ENCODE measurements at places on chromosomes 4 and X.

- DNase-seq, result no peak
Observed at GRCh38 chr4:157964463-157964862, 208.4 kb downstream of the GASK1B start.

DNA sequence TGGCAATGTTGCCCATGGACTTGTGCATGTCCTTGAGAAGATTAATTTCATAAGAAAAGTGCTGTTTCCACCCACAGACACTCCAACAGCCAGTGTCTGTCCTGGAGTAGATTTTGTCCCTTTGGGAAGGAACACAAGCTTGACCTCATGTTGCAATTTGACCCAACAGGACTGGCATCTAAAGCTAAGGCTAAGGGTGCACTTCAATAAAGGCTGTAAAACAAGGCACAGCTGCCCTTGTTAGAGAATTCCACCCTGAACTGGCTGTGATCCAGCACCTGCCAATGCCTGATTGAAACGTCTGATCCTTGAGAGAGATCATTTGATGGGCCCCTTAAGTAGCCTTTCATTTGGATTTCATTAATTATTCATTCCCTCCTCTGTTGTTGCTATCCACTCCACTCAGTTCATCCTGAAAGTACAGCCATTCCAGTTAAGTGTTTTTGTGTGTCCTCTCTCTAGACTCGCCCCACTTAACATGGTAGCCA, 56.2 kb downstream of the CD99L2 start:
- no peak for DNase-seq

- no peak for DNase-seq
Observed at GRCh38 chr4:25258980-25259578, 25.2 kb downstream of the PI4K2B start.

DNA sequence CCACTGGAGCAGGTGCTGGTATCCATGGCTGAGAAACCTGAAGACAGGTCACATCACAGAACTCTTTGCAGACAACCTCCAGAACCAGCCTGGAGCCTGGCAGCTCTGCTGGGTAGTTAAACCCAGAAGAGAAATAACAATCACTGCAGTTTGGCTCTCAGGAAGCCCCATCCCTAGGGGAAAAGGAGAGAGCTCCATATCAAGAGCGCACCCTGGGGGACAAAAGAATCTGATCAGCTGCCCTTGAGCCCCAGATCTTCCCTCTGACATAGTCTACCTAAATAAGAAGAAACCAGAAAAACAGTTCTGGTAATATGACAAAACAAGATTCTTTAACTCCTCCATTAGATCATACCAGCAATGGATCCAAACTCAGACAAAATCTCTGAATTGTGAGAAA, 823.2 kb upstream of the FRG1 start:
- DNase-seq, result no peak

- DNase-seq, result no peak
Observed at GRCh38 chr4:117014236-117014635, 71.1 kb downstream of the TRAM1L1 start.

DNA sequence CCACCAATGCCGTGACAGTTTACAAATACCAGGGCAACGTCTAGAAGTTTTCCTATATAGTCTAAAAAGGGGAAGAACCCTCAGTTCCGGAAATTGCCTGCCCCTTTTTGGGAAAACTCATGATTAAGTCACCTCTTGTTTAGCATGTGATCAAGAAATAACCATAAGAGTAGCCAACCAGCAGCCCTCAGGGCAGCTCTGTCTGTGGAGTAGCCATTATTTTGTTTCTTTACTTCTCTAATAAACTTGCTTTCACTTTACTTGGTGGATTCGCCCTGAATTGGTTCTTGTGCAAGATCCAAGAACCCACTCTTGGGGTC, 20.0 kb upstream of the HOPX start:
- DNase-seq, result no peak

- DNase-seq, result no peak
Observed at GRCh38 chr4:23822181-23822580, 67.7 kb downstream of the PPARGC1A start.

DNA sequence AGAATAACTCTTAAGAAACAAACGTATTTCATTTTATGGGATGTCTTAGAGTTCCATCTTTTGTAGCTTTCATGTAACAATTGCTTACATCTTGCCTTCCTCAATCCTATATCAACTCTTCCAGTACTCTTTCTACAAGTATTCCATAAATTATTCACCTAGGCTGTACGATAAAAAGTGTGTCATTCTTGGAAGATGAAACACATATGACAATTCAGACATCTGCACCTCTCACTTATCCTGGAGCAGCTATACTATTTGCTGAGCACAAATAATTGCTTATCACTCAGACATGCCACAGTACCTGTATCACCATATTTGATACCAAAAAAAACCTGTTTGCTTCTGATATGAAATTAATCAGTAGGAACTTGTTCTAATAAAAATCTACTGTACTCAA, 1.0 kb downstream of the POF1B start:
- no peak for DNase-seq

DNA sequence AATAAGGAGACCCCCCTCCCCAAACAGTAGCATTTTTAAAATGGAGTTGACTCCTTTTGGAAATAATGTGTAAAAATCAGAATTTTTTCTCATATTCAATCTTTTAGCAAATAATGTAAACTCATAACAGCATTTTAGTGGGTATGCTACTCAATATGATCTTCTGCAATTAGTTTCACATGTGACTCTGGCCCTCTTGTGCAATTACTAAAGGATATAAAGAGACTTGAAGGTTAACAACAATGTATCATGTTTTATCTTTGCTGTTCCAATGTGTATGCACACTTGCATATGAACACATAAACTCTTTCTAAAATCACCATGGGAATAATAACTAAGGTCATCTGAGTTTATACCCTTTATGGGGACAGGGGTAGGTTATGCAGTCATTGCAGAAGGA, 39.9 kb upstream of the RXFP1 start:
- DNase-seq, result no peak

DNA sequence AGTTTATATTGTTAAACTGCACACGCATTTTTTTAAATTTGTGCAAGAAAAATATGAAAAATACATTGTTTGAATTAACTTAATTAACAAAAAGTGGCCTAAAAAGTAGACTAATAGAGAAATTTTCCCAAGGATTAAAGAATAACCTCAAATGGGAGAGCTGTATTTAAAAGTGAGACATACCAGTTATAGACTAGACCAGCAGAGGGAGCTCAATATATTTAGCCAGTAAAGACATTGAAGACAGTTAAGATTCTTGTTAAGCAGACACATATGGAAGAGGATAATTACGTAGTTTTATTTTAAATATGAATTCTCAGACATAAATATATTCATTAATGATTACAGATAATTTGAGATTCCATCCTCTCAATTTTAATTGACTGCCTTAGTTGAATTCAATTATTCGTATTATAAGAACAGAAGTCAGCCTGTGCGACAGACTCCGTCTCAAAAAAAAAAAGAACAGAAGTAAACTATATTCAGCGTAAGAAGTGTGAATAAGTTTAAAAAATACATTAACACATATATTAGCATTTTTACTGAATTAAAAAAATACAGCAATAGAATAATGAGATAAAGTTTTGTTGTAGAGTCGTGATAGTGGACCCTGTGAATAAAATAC, 64.8 kb downstream of the GLRA3 start:
- no peak for DNase-seq

GRCh38 chrX:22139822-22140221, 107.7 kb downstream of the PHEX start:
- DNase-seq, result no peak

GRCh38 chr4:142243255-142243654, 602.8 kb downstream of the INPP4B start:
- no peak for DNase-seq

DNA sequence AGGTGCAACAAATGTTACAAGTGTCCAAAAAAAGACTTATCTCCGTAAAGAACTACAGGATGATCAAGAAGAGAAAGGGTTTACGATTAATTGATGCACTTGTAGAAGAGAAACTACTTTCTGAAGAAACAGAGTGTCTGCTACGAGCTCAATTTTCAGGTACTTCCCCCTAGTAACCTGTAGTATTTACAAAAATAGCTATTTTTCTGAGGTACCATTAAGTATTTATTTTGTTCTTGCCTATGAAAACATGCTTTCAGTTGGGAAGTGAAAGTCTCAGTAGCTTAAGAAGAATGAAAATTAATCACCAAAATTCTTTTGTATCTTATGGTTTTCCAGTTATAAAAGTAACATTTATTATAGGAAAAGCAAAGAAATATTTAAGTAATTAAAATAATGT, 5.9 kb downstream of the THAP9 start:
- DNase-seq, result no peak

DNA sequence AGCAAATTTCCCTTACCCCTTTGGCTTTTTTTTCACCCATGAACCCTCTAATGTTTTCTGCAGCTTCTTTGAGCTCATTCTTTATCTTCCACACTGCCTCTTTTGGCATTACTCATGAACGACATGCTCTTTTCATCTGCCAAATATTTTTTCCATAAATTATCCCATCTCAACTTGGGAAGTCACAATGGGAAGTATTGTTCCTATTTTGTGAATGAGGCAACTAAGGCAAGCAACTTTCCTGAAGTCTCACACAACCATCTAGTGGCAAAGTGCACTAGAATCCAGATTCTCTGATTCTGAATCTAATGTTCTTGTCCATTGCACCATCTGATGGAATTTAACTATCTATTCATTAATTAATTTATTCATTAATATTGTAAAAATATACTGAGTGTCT, 625 bp downstream of the RTL9 start:
- no peak for DNase-seq

GRCh38 chr4:144565527-144566195, 80.3 kb upstream of the HHIP start:
- no peak for DNase-seq

- no peak for DNase-seq
Observed at GRCh38 chr4:9918484-9918883, 102.8 kb downstream of the SLC2A9 start.

DNA sequence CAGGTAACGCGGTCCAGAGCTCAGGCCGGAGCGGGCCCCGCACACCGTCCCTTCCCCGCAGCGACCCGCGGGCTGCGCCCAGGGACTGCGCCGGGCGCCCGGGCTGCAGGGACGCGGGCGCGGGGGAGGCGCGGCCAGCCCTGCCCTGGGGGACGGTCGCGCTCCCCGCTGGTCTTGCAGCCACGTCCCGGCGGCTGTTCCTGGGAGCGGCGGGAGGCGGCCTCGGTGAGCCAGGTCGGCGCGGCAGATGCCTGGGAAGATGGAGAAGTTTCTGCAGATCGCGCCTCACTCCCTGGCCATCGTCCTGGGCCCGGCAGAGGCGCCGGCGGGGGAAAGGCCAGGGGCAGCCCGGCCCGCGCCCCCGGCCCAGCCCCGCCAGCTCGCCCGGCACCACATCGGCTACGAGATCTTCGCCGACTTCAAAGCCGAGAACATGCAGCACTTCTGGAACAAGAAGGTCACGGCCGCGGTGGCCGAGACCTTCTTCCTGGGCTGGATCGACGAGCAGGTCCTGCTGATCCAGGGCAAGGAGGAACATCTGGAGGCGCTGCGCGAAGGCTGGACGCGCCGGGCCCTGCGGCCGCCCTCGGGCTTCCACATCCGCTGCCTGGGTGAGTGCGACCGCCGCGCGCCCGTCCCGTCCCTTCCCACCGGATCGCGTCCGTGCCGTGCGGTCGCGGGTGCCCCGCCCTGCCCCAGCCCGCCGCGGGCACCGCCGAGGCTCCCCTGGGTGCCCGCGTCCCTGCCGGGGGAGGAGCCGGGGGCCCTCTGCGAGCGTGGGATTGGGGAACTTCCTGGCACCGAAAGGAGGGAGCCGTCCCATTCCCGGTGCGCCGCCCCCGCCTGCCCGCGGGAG, 107.4 kb upstream of the STOX2 start:
- DNase-seq, result no peak

DNA sequence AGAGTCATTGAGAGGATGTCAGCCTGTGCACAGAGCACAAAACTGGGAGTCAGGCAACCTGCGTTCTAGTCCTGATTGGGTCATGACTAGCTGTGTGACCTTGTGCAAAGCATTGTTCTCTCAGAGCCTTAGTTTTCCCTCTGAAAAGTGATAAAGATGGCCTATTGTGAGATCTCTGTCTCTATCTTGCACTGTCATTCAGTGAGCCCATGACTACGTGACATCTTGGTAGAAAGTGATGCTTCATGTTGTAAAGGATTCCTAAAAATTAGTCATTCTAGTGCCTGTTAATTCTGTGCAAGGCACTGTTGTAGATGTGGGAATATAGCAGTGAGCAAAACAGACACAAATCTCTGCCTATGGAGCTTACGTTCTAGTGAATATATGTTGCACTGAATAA, 2.5 kb downstream of the PGRMC1 start:
- no peak for DNase-seq

- DNase-seq, result no peak
Observed at GRCh38 chr4:173367946-173368345, 2.8 kb upstream of the SAP30 start.

- no peak for DNase-seq
Observed at GRCh38 chr4:138765442-138765841, 250.1 kb upstream of the NOCT start.

DNA sequence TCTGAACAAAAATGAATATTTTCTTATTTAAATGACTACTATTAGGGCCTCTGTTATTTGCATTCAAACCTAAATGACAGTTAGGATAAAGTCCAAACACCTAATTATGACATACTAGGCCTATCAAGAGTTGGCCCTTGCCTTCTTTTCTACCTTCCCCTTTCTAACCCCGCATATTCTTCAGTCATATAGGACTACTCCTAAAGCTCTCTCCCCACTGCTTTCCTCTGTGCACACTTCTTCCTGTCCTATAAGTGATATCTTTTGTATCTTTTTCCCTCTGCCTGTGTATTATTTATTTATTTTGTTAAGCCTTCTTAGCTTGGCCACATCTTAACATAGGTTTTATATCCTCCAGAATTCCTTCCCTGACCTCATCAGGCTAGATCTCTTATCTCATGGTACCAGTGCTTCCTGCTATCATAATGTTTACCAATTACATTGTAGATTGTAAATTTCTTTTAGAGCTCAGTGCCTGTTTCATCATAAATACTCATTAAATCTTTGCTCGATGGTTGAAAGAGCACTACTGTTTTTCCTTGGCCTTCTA, 22.5 kb downstream of the ERVMER34-1 start:
- no peak for DNase-seq

GRCh38 chr4:168248176-168248710, 70.3 kb downstream of the DDX60 start:
- DNase-seq, result no peak

- DNase-seq, result no peak
Observed at GRCh38 chrX:12065251-12065650, 73.0 kb upstream of the FRMPD4 start.

DNA sequence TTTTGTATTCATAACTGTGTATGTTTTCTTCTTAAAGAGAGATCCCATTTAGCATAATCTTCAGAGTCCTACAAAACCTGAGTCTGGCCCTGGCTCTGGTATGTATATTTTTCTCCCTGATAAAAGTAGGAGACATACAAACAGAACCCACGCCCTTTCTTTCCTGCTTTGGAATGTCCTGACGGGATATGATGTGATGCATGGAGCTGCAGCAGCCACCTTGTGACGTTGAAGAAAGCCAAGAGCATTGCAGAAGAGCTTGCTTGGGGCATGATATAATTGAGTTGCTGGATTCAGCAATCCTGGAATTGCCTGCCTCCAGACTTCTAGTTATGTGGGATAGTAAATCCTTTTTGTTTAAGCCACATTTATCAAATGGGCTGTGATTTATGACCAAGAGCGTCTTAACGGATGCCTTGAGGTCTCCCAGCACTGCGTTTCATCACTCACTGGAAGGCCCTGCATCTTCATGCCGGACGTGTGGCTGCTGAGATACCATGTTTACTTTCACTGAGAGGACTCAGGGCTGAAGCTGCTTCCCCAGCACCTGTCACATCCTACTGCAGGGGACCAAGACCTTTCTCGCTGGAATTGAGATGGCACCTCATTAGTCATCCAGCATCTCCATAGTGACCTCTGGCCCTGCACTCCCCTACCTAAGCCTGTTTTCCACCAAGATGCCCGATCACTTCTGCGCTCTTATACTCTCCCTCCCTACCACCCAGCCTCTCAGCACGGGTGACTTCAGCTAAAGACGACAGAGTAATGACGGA, 107.0 kb downstream of the ENPP6 start:
- no peak for DNase-seq

Measured in activated naive CD8-positive, alpha-beta T cell treated with anti-CD3 and anti-CD28 coated beads, Interleukin-2, amount 50 U/mL, for 16 hours (primary cell).